ENCODE measurements at places on chromosomes 1 and 21.

DNA sequence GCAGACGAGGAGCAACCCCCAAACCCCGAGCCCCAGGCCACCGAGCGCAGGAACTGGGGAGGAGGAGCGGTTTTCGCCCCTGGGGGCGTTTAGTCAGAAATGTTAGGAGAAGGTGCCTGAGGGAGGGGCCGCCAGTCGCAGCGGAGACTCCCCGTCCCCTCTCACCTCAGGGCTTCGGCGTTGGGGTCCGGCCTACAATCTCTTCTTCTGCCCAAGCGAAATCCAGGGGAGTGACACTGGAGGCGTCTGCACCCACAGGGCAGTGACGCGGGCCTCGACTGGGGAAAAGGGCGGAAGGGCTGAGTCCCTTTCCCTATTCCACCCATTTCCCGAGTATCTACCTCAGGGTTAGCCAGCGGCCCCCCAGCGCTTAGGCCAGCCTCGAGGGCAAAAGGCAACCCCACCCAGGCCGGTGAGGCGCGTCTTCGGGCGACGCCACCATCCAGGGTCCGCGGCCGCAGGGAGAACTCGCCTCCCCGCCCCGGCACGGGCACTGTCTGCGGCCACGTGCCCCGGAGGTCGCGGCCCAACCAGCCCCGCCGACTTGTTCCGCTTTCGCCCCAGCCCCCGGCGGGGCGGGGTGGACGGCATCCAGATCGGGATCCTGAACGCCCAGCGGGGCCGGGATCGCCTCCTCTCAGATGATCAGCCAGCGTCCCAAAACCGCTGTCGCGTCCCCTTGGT is 118.7 kb upstream of the BARHL2 start:
- DNase-seq, result peak; percentile 78

GRCh38 chr1:30061292-30062220 is 661.8 kb downstream of the MATN1 start:
- DNase-seq, result no peak

DNA sequence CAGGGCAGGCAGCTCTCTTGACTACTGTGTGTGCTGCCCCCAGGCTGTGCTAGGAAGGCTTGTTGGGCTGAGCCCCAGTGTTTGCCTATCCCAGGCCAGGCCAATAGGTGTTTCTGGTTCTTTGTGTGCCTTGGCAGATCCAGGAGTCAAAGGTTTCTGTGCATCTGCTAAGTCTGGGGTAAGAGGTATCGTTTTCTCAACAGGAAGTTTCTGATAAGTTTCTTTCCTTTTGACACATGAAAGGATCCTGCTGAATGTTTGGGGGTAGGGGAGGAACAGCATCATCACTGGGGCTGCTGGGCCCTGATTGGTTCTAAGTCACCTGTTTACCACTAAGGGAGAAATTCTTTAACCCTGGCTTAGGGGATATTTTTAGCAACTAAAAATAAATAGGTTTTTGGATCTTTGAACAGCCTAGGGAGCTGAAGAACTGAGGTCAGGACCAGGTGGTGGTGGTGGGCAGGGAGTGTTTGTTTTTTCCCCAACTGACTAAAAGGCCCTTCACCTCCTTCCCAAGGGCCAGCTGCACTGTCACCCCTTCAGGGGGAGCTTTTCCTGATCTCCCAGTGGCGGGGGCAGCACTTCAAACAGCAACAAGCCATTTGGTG is 85.1 kb downstream of the KCNN3 start:
- DNase-seq, result peak; percentile 52

DNA sequence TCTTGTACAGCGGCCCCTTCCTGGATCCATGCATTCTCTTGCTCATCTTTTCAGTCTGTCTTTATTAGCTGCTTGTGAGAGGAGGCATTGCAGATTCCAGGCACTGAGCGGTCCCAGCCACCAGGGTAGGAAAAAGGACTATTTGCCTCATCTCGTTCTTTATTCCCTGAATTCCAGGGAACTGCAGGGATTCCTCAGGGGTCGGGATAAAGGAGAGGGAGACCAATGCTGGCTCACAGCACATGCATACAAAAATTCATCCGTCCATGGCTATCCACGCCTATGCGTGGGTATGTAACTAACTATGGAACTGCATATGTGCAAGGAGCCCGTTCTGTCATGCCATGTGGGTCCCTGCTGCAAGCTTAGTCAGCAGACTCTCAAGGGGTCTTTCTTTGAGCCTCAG is 879 bp upstream of the PLPPR5 start:
- peak; percentile 19 for DNase-seq

DNA sequence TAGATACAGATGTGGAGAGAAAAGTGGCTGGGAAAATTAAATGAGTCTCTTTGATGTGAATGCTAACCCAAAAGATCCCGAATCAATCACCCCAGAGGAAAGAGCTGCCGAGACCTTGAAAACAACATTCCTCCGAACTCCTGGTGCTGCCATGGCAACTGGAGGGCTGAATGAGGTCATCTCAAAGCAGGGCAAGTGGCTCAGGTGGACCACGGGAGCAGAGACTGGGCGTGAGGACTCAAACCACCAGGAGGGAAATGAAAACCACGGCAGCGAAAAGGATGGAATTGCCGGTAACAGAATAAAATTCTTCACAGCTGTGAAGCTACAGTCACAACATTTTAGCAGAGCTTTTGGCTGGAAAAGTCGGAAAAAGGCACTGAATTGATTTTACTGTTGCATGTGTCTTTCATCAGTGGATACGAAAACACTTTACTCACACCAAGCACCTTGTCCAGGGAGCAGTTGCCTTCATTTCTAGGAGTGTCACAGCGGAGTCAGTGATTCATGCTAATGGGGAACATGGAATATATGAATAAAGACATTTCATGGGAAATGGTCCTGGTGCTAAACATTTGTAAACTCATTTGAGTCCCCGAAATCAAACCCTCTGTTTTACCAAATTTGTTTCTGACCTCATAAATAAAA is 23.2 kb upstream of the BECN2 start:
- DNase-seq, result peak; percentile 82

DNA sequence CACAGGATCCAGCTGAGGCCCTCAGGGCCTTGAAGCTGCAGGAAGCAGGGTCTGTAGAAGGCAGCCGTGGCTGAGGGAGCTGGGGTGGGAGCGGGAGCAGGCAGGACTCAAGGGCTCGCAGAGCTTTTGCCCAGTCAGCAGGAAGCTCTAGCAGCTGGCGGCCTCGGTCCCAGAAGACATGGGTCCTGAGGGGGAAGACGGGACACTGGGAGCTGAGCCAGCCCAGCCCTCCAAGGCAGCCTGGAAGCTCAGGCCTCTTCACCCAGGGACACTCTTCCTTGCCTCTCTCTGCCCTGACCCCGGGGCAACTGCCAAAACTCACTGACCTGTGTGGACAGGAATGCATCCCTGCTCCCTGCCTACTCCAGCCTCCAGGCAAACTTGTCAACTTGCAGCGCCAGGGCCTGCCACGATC is 8.9 kb downstream of the ADGRB2 start:
- no peak for DNase-seq

GRCh38 chr1:117675907-117676430 is 70.1 kb downstream of the TENT5C start:
- DNase-seq, result no peak

DNA sequence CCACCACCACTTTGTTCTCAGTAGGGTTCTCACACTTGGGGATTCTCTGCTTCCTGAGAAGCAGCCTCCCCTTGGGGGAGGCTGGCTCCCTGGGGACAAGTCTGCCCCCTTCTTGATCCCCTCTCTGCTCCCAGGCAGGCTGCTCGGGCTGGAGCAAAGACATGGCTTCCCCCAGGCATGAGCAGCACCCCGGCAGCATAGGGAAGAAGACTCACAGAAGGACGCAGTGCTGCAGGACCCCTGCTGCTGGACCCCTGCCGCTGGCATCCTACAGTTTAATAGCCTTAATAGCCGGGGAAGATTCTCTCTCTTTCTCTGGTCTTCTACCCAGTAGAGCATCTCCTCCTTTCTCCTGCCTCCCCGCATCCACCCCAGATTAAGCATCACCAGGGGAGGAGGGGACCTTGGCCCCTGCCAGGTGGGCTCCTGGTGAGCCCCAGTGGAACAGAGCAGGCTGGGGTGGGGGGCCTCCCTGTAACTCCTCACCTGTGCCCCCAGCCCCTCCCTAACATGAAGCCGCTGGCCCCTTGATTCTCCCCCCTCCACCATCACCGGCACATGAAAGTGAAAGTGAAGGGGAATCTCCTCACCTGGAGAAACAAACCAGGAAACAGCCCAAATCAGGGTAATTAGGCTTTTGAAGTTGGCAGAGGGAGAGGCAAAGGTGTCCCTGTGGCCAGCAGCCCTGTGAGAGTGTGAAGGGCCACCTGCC is 2.5 kb downstream of the WNT3A start:
- peak; percentile 59 for DNase-seq

- peak; percentile 90 for DNase-seq
Measured at GRCh38 chr21:39518055-39518846, 66.5 kb downstream of the SH3BGR start.

GRCh38 chr1:154775621-154776605 is 94.2 kb downstream of the KCNN3 start:
- DNase-seq, result no peak

- peak; percentile 71 for DNase-seq
Measured at GRCh38 chr1:162988869-162989268, 80.3 kb upstream of the RGS4 start.

DNA sequence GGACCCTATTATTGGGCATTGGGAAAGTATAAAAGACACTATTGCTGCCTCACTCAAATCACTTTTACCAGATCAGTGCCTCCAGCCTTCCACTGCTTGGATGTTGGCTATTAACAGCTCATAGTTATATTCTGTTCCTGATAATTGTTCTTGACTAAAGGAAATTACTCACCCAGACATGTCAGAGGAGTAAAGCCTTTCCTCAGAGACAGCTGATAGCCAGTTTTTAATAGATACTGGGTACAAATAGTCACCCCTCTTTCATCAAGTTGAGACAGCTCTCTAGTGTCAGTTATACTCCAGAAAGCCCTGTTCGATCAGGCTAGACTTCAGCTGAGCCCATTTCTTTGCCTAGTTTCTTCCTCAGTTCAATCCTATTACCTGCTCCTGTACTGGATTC is 876.1 kb upstream of the B3GALT2 start:
- DNase-seq, result no peak

- peak; percentile 91 for DNase-seq
Measured at GRCh38 chr1:27934818-27935549, at the start of gene SMPDL3B. Gene SMPDL3B, plus strand, starts transcription at chr1:27935000. Its CDS starts 184 bp downstream, at chr1:27935184.

GRCh38 chr1:117453958-117454357 is 86.7 kb downstream of the MAN1A2 start:
- no peak for DNase-seq

DNA sequence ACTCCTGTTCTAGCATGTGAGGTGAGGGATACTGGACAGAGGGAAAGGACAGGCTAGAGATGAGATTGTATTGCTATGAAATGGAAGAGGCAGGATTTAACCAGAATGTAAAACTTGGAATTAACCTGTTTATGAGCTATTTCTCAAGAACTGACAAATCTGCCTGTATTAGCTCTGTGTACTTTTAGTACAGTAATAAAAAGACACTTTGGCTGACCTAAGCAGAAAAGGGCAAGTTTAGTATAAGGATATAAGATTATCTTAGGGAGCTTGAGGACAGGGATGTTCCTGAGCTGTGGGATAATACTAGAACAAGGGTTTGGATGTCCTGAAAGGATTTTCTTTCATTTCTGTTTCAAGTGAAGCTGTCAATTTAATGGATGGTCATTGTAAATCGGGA is 11.2 kb downstream of the ZCCHC17 start:
- DNase-seq, result no peak

DNA sequence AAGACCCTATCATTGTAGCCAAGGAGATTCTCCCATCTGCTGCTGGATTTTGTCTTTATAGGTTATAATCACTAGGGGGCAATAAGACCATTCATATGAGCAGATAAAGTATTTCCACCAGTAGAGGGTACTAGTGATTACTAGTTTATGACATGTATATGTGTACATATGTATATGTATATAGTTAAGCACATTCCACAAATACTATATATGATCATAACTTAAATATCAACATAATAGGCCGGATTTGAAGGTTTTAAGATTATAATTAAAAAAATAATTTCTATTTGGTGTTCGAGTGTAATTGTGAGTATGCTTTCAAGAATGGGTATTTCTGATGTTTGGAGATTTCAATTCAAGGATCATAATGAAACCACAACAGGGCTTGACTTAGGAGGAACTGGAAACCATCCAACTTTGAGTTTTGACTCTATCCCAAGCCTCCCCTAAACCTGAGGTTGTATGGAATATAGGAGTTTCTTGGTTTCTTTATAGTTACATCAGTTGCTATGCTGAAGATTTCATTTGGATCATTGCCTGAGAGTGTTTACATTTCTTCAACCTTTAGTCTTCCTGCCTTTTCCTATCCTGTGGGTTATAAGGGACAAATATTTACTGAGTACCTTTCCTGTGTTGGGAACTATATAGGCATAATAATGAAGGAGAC is 16.9 kb downstream of the TCEANC2 start:
- peak; percentile 54 for DNase-seq

DNA sequence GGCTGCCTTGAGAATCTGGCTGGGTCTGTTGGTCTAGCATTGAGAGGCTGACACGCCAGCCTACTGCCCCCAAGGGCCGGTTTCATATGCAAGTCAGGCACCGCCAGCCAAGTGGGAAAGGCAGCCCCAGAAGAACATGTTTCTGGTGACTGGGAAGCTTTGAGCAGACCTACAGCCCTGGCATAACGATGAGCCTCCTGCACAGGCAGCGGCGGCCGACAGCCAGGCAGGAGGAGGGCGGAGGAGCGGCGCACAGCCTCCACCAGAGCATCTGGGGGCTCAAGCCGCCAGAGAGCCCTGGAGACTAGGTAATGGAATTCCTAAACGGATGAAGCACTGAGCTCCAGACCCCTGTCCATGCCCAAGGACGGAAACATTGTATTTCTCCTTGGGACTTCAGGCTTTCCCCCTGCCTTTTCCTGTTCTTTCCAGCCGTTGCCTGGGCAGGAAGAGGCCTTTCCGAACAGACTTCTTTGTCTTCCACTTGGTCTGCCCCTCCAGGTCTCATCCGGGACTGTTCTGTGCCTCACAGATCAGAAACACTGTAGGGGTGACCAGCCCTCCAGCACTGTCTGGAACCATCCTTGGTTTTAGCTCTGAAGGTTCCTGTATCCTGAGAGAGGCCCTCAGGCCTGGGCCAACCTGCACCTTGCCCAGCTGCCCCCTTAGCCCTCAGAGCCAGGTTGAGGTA is 59.5 kb downstream of the IRF2BP2 start:
- DNase-seq, result no peak

GRCh38 chr1:115539061-115539460 is 102.7 kb upstream of the VANGL1 start:
- DNase-seq, result no peak

DNA sequence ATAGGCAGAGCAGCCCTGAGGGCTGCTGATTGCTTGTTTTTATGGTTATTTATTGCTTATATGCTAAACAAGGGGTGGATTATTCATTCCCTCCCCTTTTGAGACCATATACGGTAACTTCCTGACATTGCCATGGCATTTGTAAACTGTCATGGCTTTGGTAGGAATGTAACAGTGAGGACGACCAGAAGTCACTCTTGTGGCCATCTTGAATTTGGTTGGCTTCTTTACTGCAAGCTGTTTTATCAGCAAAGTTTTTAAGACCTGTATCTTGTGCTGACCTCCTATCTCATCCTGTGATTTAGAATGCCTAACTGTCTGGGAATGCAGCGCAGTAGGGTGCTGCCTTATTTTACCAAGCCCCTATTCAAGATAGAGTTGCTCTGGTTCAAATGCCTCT is 531.8 kb upstream of the PRMT6 start:
- no peak for DNase-seq

Data from H7 (cell line).